ENCODE measurements at places on chromosomes 7 and 10.

GRCh38 chr7:157766098-157766497 is 429.3 kb downstream of the DNAJB6 start:
- peaks cover 33% of the 10 kb centered on the region for H3K27me3 ChIP-seq
- no peak overlapping the region for H3K27ac ChIP-seq
- H3K4me3 ChIP-seq: no peak overlapping the region
- no peaks in the 10 kb centered on the region for H3K36me3 ChIP-seq
- no peaks in the 10 kb centered on the region for H3K4me1 ChIP-seq
- DNase-seq: no peak

- H3K4me3 ChIP-seq: no peak overlapping the region
- no peak overlapping the region for H3K27ac ChIP-seq
- no peak for DNase-seq
- peaks cover 9% of the 10 kb centered on the region for H3K4me1 ChIP-seq
- no peaks in the 10 kb centered on the region for H3K36me3 ChIP-seq
Measured at GRCh38 chr10:33099748-33100147, 141.7 kb upstream of the ITGB1 start.

DNA sequence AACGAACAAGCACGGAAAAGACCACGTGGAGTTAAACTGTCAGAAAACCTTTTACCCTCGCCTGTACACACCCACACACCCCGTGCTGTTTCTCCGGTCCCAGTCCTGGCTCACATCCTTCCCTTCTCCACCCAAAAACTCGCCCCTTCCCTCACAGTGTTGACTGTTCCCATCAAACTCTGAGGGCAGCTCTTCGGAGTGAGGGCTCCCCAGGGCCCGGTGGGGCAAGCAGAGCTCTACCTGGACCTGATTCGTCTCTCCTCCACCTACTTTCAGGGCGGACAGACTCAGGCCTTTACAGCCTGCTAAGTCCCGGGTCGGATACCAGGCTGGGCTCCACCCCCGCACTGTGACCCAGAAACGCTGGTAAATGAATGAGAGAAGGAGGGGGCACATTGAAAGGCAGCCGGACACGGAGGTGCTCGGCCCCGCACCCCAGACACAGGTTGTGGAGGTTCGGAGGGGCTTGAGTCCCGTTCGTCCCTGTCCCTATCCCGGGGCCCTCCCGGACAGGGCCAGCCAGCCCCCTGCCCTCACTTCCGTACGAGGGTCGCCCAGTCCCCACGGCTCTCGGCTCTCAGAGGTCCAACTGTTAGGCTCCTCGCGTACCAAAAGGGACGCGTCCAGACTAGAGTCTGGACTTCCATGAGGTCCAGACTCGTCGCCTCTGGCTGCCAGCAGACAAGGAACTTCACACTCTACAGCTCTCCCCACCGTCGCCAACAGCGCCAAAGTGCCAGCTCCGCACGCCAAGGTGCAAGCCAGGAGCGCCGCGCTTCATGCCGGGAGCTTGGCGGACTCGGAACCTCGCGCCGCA is 31.7 kb upstream of the ASL start:
- H3K27me3 ChIP-seq: no peaks in the 10 kb centered on the region
- H3K36me3 ChIP-seq: no peaks in the 10 kb centered on the region
- no peaks in the 10 kb centered on the region for H3K4me1 ChIP-seq
- no peak overlapping the region for H3K4me3 ChIP-seq
- DNase-seq: no peak

DNA sequence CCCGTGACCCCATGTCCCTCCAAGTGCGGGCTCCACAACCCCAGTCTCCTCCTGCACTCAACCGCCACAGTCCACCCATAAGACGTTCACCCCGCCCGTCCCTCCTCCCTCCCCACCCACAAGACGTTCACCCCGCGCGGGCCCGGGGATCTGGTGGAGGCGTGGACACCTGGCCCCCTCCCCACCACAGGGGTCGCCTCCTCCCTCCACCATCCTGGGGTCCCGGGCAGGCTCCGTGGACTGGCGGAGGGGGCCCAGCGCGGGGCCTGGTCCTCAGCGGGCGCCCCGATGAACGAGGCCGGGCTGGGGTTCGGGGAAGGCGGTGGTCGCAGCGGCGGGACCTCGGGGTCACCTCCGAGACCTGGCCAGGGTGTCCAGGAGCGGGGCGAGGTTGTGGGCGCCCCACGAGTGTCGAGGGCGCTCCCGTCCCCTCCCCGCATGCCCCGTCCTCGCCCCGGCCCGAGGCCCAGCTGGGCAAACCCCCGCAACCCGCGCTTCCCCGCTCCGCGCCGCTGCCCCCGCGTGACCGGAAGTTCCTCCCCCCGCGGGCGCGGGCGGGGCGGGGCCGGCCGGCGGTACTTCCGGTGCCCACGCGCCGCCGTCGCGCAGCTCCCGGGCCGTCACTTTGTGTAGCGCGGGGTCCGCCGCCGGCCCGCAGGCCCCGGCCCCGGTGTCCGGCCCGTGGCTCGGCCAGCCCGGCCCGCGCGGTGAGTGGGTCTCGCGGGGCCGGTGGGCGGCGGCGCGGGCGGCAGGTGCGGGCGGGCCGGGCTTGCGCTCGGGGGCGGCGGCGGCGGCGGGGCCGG is at the start of gene ZNF316:
Gene ZNF316 (plus strand): TSS at position 578 of the 803 bp plus-strand sequence. CDS start 5,092 bp downstream, outside the sequence.
- no peaks in the 10 kb centered on the region for H3K4me1 ChIP-seq
- no peaks in the 10 kb centered on the region for H3K27me3 ChIP-seq
- no peaks in the 10 kb centered on the region for H3K36me3 ChIP-seq
- no peak within 1 kb of the TSS for H3K27ac ChIP-seq
- peak; percentile 47 for DNase-seq

GRCh38 chr7:107610323-107610722 is 30.3 kb downstream of the BCAP29 start:
- H3K27ac ChIP-seq: no peak overlapping the region
- no peaks in the 10 kb centered on the region for H3K4me1 ChIP-seq
- H3K27me3 ChIP-seq: no peaks in the 10 kb centered on the region
- H3K4me3 ChIP-seq: no peak overlapping the region
- H3K36me3 ChIP-seq: no peaks in the 10 kb centered on the region

GRCh38 chr7:142896151-142896550 is 10.6 kb upstream of the TRPV6 start:
- no peak for DNase-seq
- no peak overlapping the region for H3K27ac ChIP-seq
- no peaks in the 10 kb centered on the region for H3K4me1 ChIP-seq
- H3K4me3 ChIP-seq: no peak overlapping the region
- no peaks in the 10 kb centered on the region for H3K36me3 ChIP-seq
- H3K27me3 ChIP-seq: no peaks in the 10 kb centered on the region

- no peak overlapping the region for H3K4me3 ChIP-seq
- no peak for DNase-seq
- H3K27me3 ChIP-seq: no peaks in the 10 kb centered on the region
- H3K36me3 ChIP-seq: no peaks in the 10 kb centered on the region
- no peaks in the 10 kb centered on the region for H3K4me1 ChIP-seq
Measured at GRCh38 chr7:66642186-66642585, 13.5 kb downstream of the KCTD7 start.

- no peaks in the 10 kb centered on the region for H3K36me3 ChIP-seq
- no peak overlapping the region for H3K4me3 ChIP-seq
- H3K27me3 ChIP-seq: no peaks in the 10 kb centered on the region
- no peak overlapping the region for H3K27ac ChIP-seq
- peaks cover 32% of the 10 kb centered on the region for H3K4me1 ChIP-seq
- DNase-seq: no peak
Measured at GRCh38 chr10:11143242-11143641, 125.6 kb downstream of the CELF2 start.

GRCh38 chr7:39357648-39358047 is 208.6 kb upstream of the YAE1 start:
- no peak for DNase-seq
- no peak overlapping the region for H3K27ac ChIP-seq
- H3K4me3 ChIP-seq: no peak overlapping the region
- no peaks in the 10 kb centered on the region for H3K36me3 ChIP-seq
- H3K4me1 ChIP-seq: peaks cover 8% of the 10 kb centered on the region

DNA sequence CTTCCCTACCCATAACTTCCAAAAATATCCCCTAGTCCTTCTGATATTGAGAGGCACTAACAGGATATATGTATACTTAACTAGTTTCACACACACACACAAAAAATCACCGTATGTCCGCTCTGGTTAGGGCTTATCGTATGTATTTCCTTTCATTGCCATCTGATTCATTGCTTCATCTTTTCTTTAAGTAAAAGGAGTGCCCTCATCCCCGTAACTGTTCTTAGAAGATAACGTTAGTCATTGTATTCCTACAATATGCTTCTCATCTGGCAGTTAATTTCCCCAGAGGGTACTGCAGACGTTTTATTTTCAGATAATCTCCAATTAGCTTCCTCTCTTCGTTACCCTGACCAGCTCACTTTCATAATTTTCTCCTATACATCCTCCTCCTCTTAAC is 37.3 kb downstream of the NRCAM start:
- H3K4me3 ChIP-seq: no peak overlapping the region
- no peak for DNase-seq
- no peak overlapping the region for H3K27ac ChIP-seq
- H3K36me3 ChIP-seq: no peaks in the 10 kb centered on the region

DNA sequence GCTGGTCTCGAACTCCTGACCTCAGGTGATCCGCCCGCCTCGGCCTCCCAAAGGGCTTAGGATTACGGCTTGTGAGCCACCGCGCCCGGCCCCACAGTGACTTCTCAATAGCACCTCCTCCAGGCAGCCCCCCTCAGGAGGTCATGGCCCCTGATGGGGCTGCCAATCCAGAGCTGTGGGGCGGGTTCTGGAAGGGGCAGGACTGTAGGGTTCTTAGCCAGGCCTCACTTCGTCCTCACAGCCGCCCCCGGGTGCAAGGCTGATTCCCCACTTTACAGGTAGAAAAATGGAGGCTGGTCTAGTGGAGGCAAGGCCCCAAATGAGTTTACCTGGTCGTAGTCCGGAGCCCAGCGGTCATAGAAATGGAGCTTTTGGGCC is 638 bp downstream of the METTL27 start:
- H3K4me1 ChIP-seq: peaks cover 36% of the 10 kb centered on the region
- no peak for DNase-seq
- H3K4me3 ChIP-seq: peak overlapping the region; percentile 80
- no peaks in the 10 kb centered on the region for H3K27me3 ChIP-seq
- H3K27ac ChIP-seq: no peak overlapping the region
- no peaks in the 10 kb centered on the region for H3K36me3 ChIP-seq

DNA sequence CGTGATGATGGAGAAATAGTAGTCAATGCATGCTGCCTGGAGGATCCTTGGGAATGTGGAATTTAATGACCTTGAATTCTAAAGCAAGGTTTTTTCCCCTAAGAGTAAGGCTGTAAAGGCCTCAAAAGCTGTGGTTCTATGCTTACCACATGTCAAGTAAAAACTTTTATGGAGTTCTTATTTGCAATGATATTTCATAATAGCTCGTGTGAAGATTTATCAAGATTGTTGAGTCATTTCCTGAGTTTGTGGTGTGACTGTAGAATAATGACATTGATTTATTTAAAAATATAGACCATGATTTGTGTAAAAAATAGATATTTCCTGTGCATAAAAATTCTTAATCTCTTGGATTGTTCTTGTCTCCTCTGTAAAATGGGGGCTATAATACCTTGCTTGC is 67.5 kb upstream of the SORCS1 start:
- no peak for DNase-seq
- no peak overlapping the region for H3K4me3 ChIP-seq
- no peaks in the 10 kb centered on the region for H3K4me1 ChIP-seq

DNA sequence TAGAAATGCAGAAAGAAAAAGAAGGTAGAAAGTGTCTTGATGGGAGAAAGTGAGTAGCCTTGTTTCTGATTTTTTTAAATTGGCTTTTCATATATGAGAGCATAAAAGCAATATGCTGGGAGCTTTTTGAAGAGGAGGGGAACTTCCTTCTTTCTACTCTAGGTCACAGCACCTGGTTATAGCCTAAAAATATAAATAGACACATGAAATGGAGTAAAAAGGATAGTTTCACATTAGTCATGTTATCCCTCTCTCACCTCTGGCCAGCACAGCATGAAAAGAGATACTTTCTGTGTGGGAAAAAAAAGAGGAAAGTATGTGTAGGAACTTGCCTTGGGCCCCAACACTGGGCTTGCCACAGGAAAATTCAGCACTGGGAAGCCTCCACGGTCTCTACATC is 292.2 kb upstream of the ZWINT start:
- DNase-seq: no peak
- H3K4me1 ChIP-seq: 0 out of 2 replicates have a peak, but pooled peaks cover 9% of the 10 kb centered on the region
- H3K4me3 ChIP-seq: no peak overlapping the region
- no peaks in the 10 kb centered on the region for H3K27me3 ChIP-seq
- no peaks in the 10 kb centered on the region for H3K36me3 ChIP-seq

GRCh38 chr10:132150777-132151176 is 36.0 kb upstream of the DPYSL4 start:
- no peak overlapping the region for H3K27ac ChIP-seq
- no peak for DNase-seq
- no peaks in the 10 kb centered on the region for H3K27me3 ChIP-seq
- H3K4me3 ChIP-seq: no peak overlapping the region
- no peaks in the 10 kb centered on the region for H3K4me1 ChIP-seq

DNA sequence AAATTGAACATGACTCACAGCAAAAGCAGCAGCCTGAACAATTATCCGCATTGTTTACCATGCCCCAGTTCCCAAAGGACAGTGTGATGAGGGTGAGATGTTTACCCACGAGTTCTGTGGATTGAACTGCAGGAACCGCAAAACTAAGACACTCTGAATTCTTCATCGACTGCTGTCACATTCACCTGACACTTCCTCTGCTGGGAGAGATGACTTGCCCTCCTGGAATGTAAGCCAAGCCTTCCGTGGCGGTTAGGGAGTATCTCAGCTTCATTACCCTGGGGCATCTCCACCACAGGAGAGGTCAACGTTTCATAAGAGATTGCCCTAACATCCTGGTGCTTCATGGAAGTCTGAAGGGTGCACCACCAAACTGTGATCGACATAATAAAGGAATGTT is 374.6 kb upstream of the ADARB2 start:
- H3K27ac ChIP-seq: no peak overlapping the region
- no peaks in the 10 kb centered on the region for H3K27me3 ChIP-seq
- H3K4me1 ChIP-seq: no peaks in the 10 kb centered on the region

- no peaks in the 10 kb centered on the region for H3K4me1 ChIP-seq
- H3K36me3 ChIP-seq: no peaks in the 10 kb centered on the region
- no peak for DNase-seq
Measured at GRCh38 chr10:117536072-117536865, 6.3 kb upstream of the EMX2 start.

- H3K4me1 ChIP-seq: peaks cover 10% of the 10 kb centered on the region
- peaks cover 84% of the 10 kb centered on the region for H3K27me3 ChIP-seq
- DNase-seq: no peak
- H3K4me3 ChIP-seq: no peak overlapping the region
Measured at GRCh38 chr10:88958721-88959120, 6.1 kb upstream of the ACTA2 start.

DNA sequence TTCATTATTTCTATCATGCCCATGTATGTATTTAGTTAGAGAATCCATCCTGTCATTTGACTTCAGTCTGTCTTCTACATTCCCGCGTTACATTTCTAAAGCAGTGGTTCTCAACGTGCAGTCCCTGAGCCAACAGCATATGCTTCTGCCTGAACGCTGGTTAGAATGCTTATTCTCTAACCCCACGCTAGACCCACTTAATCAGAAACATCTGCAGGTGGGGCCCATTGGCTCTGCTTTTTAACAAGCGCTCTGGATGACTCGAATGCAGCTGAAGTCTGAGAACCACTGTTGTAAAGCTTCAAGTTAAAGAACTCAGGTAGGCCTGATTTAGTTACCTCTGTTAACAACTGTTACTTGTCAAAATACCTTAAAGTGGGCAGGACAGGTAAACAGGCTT is 38.2 kb downstream of the NEUROD6 start:
- no peak overlapping the region for H3K27ac ChIP-seq
- no peaks in the 10 kb centered on the region for H3K36me3 ChIP-seq
- no peak for DNase-seq
- no peaks in the 10 kb centered on the region for H3K4me1 ChIP-seq

All from MM.1S (cell line).